Stimulated activated CD4-positive, alpha-beta T cell treated with anti-CD3 and anti-CD28 coated beads, Interleukin-1b, Interleukin-23, amount 100 ng/mL, for 1 hour (primary cell): ENCODE measurements at places on chromosomes 1 and 21.

DNA sequence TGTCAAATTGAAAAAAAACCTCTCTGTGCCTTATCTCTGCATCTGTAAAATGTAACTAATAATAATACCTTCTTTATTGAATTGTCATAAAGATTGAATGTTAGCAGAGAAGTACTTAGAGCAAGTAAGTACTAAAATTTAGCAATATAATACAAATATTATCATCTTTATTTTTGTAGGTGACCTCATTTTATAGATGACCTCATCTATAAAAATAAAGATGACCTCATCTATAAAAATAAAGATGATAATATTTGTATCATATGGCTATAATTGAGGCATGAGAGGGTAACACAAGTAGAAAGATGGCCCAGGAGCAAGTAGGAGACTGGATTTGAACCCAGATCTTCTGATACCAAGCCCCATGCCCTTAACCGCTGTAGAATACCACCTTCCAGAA, 193.2 kb upstream of the FOXD3 start:
- DNase-seq, result no peak

- no peak for DNase-seq
Observed at GRCh38 chr1:61221642-61222041, 139.3 kb downstream of the NFIA start.

- no peak for DNase-seq
Observed at GRCh38 chr1:92494485-92495141, 7.9 kb upstream of the GFI1 start.

DNA sequence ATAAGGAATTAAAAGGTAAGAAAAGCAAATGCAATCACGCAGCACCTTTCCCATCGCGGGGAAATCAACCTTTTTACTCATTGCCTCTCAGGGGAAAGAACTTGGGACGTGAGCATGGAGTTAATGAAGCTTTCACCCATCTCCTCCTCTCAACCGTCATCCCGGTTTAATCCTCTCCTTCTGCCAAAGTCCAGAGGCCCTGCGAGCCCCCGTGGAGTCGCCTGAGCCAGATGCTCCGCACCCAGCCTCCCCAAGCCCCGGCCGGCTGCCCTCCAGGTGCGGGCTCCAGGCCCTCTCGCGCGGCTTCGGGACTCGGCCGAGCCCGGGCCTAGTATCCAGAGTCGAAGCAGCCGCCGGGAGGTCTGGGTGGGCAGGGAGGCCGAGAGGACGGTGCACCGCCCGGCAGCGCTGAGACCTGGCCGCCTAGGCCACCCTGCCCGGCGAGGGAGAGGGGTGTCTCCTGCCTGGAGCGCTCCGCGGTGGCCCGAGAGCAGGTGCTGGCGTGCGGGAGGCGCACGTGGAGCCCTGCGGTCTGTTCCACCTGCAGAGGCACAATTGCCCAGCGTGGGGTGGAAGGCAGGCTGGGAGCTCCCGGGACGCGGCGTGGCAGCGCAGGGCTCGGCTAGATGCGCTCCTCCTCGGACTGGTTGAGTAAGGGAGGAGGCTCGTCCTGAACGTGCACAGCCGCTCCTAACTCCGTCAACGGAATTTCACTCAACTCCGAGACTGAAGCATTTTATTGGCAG, 218.5 kb downstream of the SDCCAG8 start:
- DNase-seq, result no peak

DNA sequence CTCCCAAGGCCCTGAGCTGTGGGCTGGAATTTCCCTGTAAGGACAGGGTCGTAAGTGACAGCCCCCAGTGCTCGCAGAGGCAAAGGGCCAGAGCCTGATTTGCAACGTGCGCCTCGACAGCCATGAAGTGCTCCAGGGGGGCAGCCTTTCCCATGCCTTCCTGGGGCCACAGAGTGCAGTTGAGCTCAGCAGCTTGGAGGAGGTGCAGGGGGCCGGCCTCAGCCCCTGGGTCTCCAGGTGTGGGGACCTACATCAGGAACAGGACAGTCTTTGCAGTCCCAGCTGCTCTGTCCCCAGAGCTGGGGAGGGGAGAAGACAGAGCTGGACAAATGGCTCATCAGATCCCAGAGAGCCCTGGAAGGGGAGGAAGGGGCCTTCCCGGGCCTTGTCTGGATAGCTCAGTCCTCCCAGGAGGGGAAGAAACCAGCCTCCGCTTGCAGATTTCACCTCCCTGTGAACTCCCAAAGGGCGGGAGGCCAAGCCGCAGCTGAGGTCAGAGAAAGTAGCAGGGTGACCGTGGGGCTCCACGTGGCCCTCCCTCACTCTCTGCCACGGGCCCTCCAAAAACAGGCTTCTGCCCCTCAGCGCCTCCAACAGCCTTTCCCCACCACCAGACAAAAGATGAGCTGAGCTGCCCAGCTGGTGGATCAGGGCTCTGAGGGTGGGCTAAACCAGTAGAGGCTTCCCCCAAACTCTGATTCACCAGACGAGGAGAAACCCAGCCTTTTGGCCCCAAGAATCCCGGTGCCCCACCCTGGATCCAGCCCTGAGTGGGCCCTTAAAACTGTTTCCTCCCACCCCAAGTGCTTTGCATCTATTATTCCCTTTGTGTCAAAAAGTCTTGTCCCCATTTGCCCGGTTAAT, 76.5 kb downstream of the DHRS3 start:
- no peak for DNase-seq

DNA sequence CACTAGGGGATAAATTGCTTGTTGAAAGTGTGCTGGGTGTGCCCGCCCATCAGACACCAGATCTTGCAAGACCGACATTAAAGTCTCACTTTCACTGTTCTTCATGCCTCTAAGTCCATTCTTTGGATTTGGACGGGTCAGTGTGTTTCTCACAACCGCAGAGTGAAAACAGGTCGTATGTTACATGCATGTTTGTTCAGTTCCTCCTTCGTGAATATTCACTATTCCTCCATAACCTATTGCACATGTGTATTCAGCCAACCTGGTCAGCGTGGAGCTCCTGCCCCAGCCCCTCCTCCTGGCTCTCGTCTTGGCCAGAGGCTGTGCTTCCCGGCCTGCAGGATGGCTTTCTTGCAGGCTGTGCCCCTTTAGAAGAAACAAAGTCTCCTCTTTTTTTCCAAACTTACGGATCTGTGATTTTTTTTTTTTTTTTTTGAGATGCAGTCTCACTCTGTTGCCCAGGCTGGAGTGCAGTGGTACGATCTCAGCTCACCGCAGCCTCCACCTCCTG, 2.2 kb upstream of the KRTAP10-6 start:
- DNase-seq, result no peak

DNA sequence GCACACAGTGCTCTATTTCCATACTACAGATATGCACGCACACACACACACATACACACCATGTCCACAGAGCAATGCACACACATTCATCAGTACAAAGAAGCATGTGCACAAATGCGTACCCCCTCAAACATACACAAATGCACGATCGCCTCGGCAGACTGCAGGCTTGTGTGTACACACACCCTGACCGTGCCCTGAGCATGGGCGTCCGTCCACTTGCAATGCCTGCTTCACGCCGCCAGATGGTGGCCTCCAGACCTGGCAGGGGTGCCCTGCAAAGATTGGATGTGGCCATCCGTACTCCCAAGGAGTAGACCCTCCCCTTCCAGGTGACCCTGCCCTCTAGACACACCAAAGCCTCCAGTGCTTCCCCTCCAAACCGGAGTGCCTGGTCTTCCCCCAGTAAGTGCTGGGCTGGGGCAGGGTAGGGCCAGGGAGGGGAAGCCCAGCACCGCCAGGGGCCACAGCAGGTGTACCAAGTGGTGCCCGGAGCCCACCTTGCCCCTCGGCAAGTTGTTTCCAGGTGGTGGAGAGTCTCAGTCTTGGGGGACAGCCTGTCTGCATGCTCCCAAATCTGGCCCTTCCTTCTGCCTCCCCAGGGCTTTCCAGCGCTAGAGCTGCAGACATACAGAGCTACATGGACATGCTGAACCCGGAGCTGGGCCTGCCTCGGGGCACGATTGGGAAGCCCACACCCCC, 20.6 kb downstream of the ESPN start:
- DNase-seq, result no peak

DNA sequence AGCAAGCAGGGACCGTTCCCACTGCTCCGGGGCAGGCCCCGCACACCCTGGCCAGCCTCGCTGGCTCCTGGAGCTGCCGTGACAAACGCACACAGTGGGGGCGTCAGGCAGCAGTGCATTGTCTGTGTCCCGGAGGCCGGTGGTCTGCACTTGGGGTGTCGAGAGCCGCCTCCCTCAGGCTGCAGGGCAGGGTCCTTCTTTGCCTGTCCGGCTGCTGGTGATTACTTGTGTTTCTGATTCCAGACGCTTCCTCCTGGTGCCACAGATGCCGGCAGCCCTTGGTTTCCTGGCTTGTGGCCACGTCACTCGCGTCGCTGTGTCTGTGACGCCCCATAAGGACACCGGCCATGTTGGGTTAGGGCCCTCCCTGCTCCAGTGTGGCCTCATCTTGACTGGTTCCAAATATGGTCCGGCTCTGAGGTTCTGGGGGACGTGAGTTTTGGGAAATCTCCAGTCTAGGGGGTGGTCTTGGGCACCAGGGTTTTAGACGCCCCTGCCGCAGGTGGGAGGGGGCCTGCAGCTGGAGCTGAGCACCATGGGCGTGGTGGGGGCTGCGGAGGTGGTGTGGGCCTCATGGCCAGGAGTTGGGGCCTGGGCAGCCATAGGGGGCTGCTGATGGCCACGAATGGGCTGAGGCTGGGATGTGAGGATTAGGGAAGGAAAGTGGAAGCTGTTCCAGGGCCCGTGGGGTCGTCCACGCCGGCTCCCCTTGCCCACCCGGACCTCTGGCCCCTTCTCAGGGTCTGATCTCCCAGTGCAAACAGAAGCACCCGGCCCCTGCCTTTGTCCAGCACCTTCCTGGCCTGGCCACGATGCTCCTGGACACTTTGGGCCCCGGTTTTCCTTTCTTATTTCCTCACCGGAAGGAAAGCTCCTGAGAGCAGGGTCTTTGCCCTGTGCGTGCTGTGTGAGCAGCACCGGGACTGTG, 41.0 kb downstream of the SLX9 start:
- DNase-seq, result no peak

DNA sequence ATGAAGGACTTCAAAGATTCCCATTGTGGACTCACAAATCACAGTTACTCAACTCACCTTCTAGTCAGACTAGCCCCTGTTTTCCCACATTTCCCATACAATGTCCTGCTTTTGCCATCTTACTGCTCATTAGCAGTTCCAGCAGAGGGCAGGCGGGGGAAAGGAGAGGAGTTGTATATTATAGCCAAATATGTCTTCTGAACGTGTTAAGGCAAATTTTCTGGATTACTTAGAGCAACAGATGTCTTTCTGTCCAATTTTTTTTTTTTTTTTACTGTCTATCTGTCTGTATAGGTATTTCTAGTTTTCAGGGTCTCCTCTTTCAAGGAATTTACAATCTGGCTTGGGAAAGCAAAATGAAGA, 29.9 kb upstream of the DDAH1 start:
- no peak for DNase-seq

DNA sequence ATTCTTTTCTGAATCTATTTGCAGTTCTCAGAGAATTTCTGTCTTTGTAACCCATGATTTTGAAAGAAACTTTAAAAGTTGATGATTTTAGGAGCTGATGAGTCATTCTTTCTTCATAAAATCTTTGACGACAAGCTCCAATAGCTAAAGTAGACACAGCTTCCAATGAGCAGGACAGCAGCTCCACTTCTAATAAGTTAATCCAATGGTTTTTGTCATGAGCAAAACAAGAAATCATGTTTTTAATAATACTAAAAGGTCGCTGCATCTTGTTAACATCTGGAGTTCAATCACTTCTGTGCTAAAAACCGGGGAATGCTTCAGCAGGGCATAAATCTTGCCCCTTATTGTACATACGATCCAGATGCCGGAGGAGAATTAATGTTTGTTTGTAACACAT, 48.9 kb upstream of the GORAB start:
- no peak for DNase-seq

- no peak for DNase-seq
Observed at GRCh38 chr1:33462405-33463164, 9.9 kb upstream of the ZSCAN20 start.
